Midbrain (tissue), 1 donor: ENCODE measurements at places on chromosomes 3 and 15.

- DNase-seq, result no peak
Measured at GRCh38 chr15:94277485-94277884, 46.1 kb downstream of the MCTP2 start.

DNA sequence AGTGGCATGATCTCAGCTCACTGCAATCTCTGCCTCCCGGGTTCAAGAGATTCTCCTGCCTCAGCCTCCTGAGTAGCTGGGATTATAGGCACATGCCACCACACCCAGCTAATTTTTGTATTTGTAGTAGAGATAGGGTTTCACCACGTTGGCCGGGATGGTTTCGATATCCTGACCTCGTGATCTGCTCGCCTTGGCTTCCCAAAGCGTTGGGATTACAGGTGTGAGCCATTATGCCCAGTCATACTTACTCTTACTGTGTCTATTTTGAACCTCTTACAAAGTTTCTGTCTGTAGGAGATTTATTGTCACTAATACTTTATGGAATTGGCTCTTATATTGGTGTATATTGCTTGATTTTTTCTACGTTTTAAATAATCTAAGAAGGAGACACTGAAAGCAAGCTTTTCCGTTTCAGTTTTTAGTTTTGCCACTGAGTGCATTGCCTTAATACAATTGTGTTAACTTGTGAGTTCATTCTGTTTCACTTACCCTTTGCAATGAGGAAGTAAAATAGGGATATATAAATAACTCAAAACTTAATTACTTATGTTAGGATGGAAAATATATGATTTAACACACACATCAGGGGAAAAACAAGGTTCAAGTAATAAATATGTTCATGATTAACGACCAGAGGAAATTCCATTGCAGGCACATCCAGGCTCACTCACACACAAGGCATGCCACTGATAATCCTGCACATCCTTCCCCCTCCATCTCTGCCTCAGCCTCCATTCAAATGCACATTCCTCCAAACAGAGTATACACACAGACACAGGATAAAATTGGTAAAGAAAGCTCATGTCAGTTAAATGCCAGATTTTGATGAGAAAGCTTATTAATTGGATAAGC, 279.3 kb upstream of the RASGRP1 start:
- no peak for DNase-seq

DNA sequence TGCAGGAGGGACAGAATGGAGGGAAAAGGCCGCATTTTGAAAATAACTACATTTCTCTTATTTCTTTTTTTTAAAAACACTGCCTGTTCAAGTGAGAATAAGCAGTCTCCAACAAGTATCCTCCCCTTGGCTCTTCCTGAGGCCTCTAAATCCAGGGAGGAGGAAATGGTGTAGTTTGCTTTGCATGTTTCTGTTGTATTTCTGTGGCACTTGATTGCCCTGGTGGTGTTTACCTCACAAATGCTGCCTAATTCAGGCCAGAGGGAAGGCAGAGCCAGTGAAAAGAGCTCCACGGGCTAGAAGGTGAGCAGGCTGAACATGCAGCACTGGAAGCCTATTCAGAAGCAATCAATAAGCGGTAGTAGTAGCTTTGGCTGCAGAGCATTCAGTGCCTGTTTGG, 149.3 kb upstream of the ATP11B start:
- no peak for DNase-seq

GRCh38 chr3:25056036-25056755, 371.9 kb upstream of the RARB start:
- DNase-seq, result no peak

DNA sequence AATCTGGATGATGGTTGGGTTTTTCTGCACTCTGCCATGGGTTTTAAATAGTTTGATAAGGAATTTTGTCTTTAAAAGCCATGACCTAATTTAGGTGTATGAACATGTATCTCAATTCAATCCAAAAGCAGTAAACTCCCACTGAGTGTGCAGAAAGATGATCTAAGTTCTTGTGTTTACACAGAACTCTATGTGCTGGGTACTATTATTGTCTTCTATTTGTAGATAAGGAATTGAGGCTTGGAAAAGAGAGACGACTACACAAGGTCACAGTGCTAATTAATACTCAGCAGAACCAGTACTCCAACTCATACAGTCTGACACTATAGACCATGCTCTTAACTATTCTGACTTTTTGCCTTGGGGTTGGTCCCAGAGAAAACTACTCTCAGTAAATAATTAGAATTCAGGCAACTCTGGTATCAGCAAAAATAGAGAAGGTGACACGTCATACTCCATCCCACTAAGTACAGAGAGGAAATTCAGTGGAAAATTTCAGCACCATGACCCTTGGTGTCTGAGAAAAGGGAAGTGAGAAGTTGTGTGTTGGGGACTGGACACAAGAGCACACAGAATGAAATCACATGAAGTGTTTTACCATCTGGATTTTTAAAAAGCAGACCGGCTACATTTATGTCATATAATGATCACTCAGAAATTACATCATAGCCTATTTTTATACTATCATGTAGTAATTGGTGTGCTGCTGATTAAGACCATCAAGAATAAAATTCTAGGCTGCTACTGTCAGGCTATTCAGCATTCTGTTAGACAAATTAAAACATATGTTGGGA, 18.3 kb upstream of the MYH15 start:
- no peak for DNase-seq

DNA sequence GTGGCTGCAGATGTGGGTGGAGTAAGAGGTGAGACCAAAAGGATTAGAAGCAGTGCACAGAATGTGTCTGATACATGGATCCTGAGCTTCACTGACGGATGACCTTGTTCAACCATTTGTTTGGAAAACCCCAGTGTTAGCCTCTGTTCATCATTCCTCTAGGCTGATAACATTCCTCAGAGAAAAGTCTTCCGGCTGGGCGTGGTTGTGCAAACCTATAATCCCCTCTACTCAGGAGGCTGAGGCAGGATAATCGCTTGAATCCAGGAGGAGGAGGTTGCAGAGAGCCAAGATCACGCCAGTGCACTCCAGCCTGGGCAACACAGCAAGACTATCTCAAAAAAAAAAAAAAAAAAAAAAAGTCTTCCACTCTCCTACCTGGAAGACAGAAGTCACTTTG, 23.1 kb upstream of the CHD2 start:
- DNase-seq, result no peak

DNA sequence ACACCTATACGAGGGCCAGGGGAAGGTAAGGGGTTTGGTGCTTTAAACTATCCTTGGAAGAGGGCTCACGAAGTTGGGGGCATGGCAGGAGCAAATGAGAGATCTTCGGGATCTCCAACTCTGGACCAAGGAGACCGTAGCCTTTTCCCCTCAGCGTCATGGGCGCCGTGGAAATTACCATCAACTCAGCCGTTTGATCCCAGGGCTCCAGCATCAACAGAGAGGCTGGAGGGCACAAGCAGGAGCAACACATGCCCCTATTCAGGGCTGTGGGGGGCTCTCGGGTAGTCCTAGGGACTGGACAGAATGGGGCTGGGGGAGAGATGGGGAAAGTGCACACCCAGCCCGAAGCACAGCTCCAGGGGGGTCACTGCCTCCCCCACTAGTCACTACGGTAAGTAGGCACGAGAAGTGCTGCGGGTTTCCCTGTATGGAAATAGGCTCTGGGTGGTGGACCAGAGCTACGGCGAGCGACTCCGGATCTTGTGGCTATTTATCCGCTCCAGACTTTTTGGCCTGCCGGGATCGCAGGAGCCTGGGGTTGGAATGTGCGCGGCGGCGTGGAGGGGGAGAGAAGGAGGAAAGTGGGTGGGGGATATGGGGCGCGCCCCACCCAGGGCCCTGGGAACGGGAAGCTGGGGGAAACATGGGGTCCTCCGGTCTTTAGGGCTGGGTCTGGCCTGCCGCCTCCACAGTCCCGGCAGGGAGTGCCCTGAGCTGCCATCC, 539 bp upstream of the LAMB2 start:
- peak; percentile 78 for DNase-seq
